ENCODE measurements at places on chromosomes 7 and 10.

- DNase-seq: no peak
Observed at GRCh38 chr10:125209591-125210355, 49.4 kb upstream of the CTBP2 start.

GRCh38 chr10:109895095-109895818 lies 28.1 kb downstream of the XPNPEP1 start:
- DNase-seq: no peak

- DNase-seq: no peak
Observed at GRCh38 chr10:95518455-95519452, 42.4 kb downstream of the SORBS1 start.

GRCh38 chr10:119095640-119096039 lies 8.3 kb upstream of the DENND10 start:
- no peak for DNase-seq

GRCh38 chr10:13612654-13613373 lies 26.0 kb downstream of the PRPF18 start:
- DNase-seq: no peak

DNA sequence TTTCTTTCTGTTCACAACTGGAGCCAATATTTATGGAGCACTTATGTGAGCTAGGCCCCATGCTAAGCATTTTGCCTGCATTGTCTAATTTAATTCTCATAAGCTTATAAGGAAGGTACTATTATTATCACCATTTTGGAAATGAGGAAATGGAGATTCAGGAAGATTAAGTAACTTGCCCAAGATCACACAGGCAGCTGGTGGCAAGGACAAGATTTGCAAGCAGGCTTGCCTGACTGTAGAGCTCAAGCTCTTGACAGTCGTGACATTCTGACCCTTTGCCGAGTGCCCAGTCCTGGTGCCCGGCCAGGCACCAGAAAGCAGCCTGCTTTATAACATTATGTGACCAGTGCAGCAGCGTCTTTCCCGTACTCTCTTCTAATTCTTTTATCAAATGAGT lies 38.2 kb downstream of the WNT2 start:
- no peak for DNase-seq

GRCh38 chr10:98006266-98006665 lies 24.2 kb downstream of the CRTAC1 start:
- DNase-seq: no peak

- DNase-seq: no peak
Observed at GRCh38 chr10:1661859-1662437, 75.4 kb downstream of the ADARB2 start.

GRCh38 chr7:133290676-133291333 lies 37.9 kb downstream of the EXOC4 start:
- DNase-seq: no peak

DNA sequence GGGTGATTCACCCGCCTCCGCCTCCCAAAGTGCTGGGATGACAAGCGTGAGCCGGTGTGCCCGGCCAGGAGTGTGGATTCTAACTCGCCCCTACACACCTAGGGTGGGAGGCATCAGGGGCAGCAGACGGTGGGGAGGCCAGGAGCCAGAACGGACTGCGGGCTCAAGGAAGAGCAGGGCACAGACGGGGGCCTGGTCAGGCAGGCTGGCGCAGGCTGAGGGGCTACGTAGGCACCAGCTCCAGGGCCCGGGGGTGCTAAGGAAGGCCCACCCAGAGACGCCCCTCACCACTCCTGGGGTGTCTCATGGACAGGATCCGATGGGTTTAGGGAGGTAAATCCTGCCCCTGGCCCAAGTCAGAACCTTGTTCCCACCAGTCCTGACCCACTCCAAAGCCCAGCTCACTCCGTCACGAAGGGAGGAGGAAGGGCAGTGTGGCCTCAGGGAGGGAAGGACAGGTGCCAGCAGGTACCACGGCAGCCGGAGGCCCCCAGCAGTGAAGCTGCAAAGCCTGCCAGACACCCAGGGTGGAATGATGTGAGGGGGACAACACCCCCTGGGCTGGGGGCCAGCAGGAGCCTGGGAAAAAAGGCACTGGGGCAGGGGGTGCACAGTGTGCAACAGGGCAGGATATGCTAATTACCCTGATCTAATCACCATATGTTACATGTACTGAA lies 251.4 kb downstream of the MAD1L1 start:
- no peak for DNase-seq

- DNase-seq: no peak
Observed at GRCh38 chr10:107918171-107918570, 753.7 kb upstream of the SORCS1 start.

- DNase-seq: no peak
Observed at GRCh38 chr10:69965919-69966662, 86.6 kb upstream of the MACROH2A2 start.

GRCh38 chr7:151987748-151988529 lies 31.7 kb downstream of the GALNTL5 start:
- DNase-seq: no peak

GRCh38 chr7:21281193-21281592 lies 146.7 kb upstream of the SP4 start:
- no peak for DNase-seq

DNA sequence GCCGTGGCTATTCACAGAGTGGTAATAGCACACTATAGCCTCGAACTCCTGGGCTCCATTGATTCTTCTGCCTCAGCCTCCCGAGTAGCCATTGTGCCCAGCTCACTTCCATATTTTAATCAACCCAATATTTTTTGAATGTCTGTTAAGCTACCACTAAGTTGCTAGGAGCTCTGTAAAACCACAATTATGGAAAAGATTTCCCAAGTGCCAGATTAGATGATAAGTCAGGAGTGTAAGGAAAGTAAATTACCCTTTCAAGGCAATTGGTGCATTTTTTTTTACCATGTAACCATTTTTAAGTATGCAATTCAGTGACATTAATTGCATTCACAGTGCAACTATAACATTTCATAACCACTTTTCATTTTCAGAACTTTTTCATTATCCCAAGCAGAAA lies 87.5 kb upstream of the GATAD1 start:
- no peak for DNase-seq

DNA sequence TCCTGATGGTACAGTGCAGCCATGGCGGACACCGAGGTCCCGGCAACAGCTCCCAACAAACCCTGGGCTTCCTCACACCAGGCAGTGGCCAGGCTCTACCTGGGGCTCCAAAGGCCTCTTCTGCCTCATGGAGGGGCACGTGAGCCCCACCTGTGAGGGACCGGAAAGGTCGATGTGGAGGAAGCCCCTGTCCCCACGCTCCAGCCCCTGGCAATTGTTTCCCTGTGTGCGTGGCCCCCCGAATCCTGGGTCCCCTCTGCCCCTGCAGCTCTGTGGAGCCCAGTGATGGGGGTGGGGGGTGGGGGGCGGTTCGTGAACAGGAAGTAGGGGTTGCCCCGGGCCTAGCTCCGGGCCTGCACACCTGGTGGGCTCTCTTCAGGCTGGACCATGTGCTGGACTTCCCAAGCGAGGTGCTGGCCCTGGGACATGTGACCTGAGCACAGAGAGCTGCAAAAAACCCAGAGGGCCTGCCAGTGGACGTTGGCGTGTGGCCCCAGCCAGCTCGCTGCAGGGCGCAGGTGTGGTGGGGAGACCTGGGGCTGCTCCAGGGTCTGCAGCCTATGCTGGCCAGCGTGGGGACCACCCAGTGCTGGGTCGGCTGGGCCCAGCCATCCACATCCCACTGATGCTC lies 72.6 kb downstream of the INPP5A start:
- no peak for DNase-seq

GRCh38 chr7:43583424-43584194 lies 701 bp downstream of the STK17A start:
- DNase-seq: no peak

- no peak for DNase-seq
Observed at GRCh38 chr7:158995514-158995913, 139.2 kb downstream of the DYNC2I1 start.

DNA sequence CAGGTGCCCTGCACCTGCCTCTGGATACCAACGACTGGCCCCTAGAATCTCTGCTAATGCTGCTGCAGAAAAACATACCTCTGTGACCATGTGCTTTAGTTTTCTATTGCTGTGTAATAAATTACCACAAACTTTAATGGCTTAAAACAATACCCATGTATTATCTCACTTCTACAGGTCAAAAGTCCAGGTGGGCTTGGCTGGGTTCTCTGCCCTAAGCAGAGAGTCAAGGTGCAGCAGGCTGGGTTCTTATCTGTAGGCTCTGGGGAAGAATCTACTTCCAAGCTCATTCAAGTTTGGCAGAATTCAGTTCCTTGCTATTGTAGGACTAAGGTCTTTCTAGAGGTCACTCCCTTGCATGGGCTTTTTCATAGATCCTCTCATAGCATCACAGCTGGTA lies 52.3 kb downstream of the CCDC71L start:
- no peak for DNase-seq

DNA sequence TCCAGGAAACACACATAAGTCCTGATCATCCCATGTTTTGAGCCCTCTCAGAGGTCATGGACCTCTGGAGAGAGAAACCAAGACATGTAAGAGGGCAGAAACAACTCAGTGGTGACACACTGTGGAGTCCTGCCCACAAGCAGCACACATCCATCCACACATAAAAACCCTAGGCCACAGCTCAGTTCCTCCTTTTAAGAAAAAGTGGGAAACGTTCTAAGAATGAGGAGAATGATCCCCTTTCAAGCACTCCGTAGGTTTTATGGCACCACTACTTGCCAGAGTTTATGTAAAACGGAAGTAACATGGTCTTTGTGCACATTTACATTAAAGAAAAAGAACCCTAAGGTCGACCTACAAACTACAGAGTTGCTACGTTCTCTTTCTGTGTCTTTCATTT lies 19.9 kb downstream of the ATAD1 start:
- no peak for DNase-seq

DNA sequence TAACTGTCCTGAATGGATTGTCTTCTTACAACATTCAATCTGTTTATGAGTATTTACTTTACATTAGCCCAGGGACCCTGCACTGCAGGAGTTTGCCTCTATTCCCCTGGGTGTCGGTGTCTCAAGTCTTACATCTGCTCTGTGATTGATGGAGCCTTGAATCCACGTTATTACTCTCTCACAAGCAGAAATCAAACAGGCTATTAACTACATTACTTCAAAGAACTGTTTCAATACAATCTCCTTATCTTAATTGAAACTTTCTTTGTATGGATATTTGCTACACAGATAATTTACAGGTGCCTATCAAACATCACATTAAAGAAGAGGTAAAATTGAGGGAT lies 3.1 kb upstream of the ARID5B start:
- DNase-seq: no peak

DNA sequence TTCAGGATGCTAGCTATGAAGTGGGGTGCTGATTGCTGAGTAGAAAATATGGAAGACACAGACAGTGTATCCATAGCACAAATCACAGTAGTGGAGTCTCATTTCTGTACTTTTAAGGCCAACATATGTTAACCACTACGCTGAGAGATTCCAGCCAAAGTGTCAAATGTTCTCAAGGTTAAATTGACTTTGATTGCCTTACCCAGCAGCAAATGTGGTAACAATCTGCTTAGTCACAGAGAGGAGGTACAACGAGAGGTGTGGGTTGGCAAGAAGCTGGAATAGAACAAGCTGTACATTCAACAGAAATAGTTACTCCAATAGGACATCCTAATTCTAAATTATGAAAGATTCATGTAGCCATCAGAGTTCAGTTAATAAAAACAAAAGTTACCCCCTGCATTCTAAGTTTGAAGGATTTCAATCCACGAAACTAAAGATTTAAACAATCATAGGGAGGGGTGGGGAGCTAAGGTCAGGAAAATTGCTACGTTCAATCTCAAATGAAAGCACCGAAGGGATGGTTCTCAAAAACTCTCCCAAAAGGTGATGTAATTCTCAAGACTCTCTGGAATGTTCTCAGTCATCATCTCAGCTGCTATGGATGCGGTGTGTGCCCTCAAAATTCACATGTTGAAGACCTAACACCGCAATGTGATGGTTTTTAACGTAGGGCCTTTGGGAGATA lies 137.0 kb downstream of the ETV1 start:
- DNase-seq: no peak

DNA sequence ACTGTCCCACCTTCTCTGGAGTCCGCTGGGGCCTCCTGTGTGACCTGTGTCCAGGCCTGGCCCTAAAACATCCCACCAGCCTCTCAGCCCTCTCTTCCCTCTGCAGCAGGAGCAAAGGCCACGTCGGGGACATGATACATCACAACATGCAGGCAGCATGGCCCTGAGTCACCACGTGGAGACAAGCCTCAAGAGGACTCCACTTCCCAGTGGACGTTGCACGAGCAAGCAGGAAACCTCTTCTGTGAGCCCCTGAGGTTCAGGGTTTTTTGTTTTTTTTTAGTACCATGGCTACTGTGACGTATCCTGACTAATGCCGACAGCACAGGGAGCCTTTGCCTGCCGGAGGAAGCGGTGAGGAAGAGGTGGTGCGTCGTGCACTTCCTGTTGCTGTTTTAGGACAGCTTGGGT lies 165.9 kb downstream of the DNAJB6 start:
- DNase-seq: no peak

DNA sequence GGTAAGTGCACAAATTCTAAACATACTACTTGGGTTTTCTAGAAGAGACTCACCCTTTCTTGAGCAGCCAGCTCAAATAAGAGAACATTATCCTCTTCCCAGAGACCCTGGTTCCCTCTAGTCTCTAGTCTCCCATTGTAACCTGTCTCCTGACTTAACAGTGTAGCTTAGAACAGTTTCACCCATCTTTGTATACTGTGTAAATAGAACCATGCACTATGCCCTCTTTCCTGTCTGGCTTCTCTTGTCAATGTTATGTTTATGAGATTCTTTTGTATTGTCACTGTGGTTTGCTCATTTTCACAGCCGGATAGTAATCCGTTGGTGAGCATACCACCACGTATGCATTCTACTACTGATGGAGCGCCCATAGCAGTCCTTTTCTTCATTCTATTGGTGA lies 227.4 kb upstream of the PLPP4 start:
- no peak for DNase-seq

DNA sequence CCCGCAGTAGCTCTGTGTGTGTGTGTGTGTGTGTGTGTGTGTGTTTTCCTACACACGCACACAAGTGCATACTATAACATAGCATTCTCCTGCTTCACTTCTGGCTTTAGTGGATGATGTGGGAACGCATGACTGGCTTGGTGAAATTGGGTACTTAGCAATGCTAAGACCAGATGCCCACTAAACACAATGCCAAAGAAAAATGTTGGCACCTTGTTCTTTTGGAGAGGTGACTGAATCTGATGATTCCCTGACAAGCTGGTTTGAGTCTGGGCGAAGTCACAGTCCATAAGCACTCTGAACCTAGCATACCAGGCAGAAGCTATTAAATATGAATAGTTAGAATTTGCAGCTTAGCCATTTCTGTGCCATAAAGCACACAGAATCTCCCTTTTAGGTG lies 68.0 kb upstream of the CDCA7L start:
- no peak for DNase-seq

Data from HTR-8/SVneo (cell line).